Heart left ventricle (tissue), 16 donors: ENCODE measurements at places on chromosomes 11 and 22. TPM values are rescaled to one million over a fixed set of nuclear protein-coding genes. Genes with fewer than 3 reads are reported as not detected.

Gene SLC22A9
- not detected for total RNA-seq

Gene PANX2
- not detected for total RNA-seq

Gene PNPLA5
- total RNA-seq: not detected

Gene FOLR1
- 0.39 TPM for total RNA-seq

Gene RASSF10
- total RNA-seq: 0.56 TPM

Gene ADAMTS15
- 13.4 TPM for total RNA-seq

Gene CSF2RB
- 2.8 TPM for total RNA-seq

Gene OR4D11
- not detected for total RNA-seq

Gene FBLN1
- total RNA-seq: 53.7 TPM

Gene MMP27
- 0.14 TPM for total RNA-seq

Gene OR51A2
- not detected for total RNA-seq

Gene NOX4
- total RNA-seq: 5.3 TPM

Gene FUT4
- 1.3 TPM for total RNA-seq

Gene GRIA4
- not detected for total RNA-seq

Gene DKK3
- total RNA-seq: 851 TPM

Gene MRPL49
- total RNA-seq: 42.1 TPM

Gene SLC43A3
- 24.7 TPM for total RNA-seq

Gene RCOR2
- total RNA-seq: 4.2 TPM

Gene GUCY1A2
- total RNA-seq: 11.0 TPM

Gene KCNK7
- total RNA-seq: 0.56 TPM
